Upper lobe of right lung (tissue), 1 donor: ENCODE measurements at places on chromosomes 16 and 17. TPM values are rescaled to one million over a fixed set of nuclear protein-coding genes. Genes with fewer than 3 reads are reported as not detected.

- DNase-seq: no peak
Measured at GRCh38 chr17:12634789-12635414, 30.8 kb upstream of the MYOCD start.

The CALB2 gene
- total RNA-seq: 4.6 TPM

The SMIM5 gene
- total RNA-seq: 0.84 TPM

The PRSS27 gene
- 0.81 TPM for total RNA-seq

- no peak for DNase-seq
Measured at GRCh38 chr16:52463904-52464303, 83.0 kb downstream of the TOX3 start.

The KRTAP4-1 gene
- not detected for total RNA-seq

DNA sequence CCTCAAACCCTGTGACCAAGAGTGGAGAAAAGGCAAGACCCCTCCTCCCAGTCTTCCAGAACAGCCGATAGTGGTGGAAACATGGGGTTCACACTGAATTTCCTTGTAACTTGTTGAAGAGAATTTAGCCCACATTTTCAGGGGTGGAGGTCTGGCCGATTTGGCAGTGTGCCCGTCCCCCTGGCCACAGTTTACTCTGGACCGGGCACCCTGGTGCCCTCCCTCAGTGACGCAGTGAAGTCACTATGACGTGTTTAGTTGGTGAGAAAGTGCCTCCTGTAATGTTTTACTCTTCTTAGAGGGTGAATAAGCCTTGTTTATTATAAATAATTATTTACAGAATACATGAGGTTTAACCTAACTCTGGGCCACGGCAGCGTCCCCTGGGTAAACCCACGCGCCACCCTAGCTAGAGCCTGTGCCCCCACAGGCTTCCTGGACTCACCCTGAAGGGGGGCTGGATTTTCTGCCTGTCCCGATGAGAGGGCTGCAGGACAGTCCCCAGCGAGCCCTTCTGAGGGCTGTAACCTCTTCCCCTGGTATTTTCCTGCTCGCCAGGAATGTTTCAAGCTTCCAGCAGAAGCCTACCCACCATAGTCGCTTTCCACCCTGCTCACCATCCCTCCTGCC lies 316.9 kb downstream of the SEC14L1 start:
- DNase-seq: no peak

- no peak for DNase-seq
Measured at GRCh38 chr17:2042933-2043332, 1.1 kb downstream of the OVCA2 start.

- DNase-seq: peak; percentile 46
Measured at GRCh38 chr17:49846938-49847712, 744 bp downstream of the TAC4 start.

DNA sequence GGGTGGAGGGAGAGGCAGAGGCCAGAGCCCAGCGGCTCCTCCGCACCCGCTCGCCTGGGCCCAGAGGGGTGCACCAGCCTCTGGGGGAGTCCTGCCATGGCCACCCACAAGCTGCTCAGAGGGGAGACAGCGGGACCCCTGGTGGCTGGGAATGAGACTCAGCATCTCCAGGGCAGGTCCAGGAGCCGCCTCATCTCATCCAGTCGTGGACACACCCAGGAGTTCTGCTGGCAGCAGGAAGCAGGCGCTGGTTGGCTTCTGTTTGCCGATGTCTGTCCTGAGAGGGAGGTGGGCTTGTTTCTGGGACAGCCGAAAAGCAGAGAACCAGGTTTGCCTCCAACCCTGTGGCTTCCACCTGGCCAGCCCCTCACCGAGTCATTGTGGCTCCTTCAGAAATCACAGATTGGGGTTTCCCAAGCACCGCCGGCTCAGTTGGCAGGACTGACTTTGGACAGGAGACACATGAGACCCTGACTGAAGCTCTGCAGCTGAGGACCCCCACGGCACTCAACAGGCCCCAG lies 49.6 kb upstream of the ENPP7 start:
- DNase-seq: no peak

The SLC5A11 gene
- total RNA-seq: not detected

DNA sequence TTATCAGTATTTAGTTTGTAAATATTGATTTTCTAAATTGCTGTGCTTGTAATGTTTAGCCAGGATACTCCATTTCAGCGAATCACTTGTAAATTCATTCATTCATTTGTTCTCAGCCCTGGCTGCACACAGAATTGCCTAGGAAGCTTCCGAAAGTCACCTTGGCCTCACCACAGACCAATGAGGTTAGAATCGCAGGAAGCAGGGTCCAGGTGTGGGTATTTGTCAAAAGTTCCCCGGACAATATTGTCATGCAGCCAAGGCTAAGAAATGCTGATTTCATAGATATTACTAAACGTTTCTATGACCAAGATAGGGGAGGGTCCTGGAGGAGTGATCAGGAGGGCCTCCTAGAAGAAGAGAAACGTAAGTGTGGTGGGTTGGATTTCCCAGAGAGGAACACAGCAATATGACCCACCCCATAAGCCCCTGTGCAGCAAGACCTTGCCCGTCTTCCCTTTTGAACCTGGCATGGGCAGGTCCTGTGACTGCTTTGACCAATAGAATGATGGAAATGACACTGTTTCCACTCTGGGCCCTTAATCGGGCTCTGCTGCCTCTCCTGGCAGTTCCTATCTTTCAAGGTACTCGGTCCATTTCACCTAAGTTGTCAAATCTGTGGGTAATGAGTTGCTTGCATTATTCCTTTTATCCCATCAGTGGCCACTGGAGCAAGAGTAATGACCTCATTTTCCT lies 238.7 kb downstream of the FOXL1 start:
- DNase-seq: no peak

- DNase-seq: no peak
Measured at GRCh38 chr17:64219571-64219970, 43.5 kb downstream of the TEX2 start.

GRCh38 chr17:70011750-70012149 lies 63.3 kb upstream of the KCNJ16 start:
- DNase-seq: no peak

The CLEC10A gene
- total RNA-seq: 12.6 TPM

The MFAP4 gene
- total RNA-seq: 270 TPM

GRCh38 chr17:5837055-5837491 lies 233.1 kb upstream of the WSCD1 start:
- no peak for DNase-seq

GRCh38 chr17:43987131-43988021 lies 17.0 kb upstream of the NAGS start:
- DNase-seq: no peak

The KRTAP4-5 gene
- total RNA-seq: not detected

GRCh38 chr17:67074781-67075180 lies 30.4 kb downstream of the CACNG1 start:
- no peak for DNase-seq

- DNase-seq: no peak
Measured at GRCh38 chr16:73095142-73095820, 47.4 kb upstream of the ZFHX3 start.

The UBB gene
- 1,410 TPM for total RNA-seq

DNA sequence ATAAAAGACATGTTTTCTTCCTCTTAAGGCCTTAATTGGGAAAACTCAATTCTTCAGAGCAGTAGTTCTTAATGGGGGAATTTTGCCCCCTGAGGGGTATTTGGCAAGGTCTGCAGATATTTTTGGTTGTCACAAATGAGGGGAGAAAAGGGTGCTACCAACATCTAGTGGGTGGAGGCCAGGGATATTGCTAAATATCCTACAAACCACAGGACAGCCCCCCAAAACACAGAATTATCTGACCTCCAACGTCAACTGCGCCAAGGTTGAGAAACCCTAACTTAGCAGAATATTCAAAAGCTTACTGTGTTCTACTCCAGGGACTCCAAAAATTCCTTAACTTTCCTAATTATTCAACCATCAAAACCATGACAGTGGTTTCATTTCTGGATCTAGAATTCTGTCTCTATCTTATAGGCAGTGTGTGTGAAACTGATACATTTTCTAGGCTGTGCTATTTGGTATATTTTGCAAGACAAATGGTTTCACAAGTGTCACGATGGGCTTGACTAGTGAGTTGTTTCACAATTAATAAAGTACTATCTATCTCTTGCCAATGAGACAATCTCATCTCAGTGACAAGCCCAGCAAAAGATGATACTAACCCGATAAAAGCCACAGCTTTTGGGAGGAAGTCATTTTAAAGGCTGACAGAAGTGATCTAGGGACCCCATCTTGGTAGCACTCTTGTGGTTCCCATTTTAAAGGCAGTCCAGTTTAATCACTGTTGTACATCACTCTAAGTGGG lies 14.7 kb downstream of the TXNDC11 start:
- DNase-seq: no peak

DNA sequence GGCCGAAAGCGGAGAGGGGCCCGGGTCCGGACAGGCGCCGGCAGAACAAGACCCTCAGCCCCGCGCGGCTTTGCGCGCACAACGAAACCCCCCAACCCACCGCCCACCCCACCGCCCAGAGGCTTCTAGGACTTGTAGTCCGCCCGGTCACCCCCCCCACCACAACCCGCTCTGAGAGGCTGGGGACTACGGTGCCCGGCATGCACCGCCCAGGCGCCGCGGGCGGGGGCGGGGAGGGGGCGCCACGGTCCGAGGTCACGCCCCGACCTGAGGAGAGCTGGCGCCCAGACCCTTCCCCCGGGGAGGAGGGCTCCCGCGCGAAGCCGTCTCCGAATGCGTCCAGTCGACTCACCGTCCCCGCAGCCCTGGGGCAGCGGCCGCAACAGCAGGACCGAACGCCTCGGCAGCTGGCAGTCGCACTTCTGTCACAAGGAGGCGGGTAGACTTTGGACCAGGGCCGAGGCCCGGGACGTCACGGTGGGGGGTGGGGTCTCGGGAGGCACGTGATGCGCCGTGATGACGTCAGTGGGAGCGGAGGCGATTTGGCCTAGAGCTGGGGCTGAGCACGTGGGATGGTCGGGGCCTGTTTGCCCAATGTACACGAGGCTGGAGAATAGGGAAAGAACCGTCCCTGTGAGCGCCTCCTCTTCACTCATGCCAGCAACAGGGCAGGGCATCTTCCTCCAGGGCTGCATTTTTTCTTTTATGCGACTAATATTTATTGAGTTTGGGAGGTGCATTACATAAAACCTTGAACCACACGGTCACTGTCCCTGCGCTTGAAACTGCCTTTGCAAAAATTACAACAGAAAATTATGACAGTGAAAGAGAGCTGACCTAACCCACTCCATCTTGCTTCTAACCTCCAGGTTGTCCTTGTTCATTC lies at the start of gene CDIP1:
CDIP1 (minus strand) TSS at position 424 of the 886 bp plus-strand sequence. CDS start 24,643 bp downstream, outside the sequence.
- DNase-seq: peak; percentile 99

DNA sequence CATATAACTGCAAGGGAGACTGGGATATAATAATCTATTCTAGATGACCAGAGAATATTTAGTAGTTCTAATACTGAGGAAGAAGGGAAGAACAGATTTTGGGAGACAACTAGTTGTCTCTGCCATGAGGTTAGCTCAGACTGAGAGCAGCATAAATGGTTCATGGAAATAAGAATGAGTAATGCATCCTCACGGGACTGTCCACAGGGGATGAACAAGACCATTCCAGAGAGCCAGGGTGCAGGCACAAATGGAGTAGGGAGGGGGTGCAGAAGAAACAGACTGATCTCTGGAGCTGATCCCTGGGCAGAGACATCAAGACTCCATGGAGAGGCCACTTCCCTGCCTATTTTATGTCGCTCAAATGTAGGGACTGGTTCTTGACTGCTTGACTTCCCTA lies 30.4 kb downstream of the NLRC5 start:
- DNase-seq: no peak

The OR1A1 gene
- total RNA-seq: not detected

DNA sequence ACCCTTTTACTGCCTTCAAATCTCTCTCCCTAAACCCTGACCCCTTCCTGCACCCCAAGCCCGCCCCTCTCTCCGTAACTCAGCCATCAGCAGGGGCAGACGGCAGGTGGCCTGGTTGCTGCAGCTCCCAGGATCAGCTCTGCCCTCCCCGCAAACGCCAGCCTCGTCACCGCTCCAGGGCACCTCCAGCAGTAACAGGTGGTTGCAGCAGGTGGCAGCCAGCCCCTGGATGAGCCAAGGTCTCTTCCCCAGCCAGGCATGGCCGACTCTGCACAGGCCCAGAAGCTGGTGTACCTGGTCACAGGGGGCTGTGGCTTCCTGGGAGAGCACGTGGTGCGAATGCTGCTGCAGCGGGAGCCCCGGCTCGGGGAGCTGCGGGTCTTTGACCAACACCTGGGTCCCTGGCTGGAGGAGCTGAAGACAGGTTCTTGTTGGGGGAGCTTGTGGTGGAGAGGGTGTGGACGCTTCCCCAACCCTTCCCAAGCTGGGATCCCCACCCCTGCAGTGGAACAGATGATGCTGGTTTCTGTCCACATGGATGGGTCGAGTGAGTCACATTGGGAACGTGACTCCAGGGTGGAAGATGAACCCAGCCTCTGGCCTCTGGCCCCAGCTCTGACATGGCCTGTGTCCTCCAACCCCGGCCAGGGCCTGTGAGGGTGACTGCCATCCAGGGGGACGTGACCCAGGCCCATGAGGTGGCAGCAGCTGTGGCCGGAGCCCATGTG lies 558 bp downstream of the HSD3B7 start:
- peak; percentile 89 for DNase-seq

The KRT20 gene
- not detected for total RNA-seq

The CPHXL2 gene
- total RNA-seq: not detected

The TIGD7 gene
- 6.9 TPM for total RNA-seq

GRCh38 chr16:54194334-54194743 lies 92.2 kb downstream of the IRX3 start:
- DNase-seq: peak; percentile 89
